ENCODE measurements at places on chromosomes 5 and 9.

DNA sequence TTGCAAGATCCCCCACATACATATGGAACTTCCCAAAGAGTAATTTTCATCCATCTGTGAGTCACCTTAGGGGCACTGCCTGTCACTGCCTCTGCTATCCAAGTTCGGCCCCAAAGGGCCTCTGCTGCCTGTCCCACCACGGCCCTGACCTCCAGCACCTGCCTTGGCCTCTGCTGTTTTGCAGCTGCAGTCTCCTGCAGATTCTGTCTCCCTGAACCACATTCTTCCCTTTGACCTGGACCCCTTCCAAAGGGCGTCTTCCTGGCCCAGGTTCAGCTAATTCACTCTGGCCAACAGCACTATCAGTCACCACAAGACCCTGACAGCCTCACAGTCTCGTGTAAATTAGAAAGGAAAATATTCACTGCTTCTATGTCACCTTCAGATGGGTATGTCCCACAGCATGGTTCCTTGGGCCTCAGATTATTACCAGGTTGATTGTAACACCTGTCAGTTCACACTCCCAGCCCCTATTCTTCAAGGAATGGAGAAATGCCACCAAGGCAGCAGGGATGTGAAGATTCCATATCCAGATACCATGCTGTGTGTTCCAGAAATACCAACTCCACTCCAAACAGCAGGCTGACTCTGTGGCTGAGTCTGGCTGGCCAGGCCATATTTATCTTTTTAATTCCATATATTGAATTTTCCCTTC is 479.3 kb downstream of the ARHGEF28 start:
- no peak for DNase-seq

DNA sequence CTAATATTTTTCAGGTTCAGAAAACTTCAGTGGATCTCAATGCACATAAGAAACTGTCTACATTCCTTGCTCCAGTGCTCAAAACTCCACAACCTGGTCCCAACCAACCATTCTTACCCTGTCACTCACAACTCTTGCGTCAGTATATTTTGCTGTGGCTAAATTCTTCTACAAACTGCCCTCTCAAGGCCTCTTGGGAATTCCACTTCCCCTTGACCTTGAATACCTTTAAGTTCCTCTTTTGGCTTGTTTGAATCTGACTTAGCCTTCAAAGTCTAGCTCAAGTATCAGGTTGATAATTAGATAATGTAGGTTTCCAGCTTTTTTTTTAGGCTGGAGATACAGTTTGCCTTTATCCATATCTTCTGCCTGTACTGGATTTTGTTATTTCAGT is 128.3 kb downstream of the SLF1 start:
- DNase-seq: peak; percentile 24

- DNase-seq: no peak
These were observed 469.0 kb downstream of the CDH9 start for GRCh38 chr5:26569241-26569928.

- no peak for DNase-seq
These were observed 803.0 kb upstream of the ZNF608 start for GRCh38 chr5:125549322-125549911.

GRCh38 chr9:137127301-137128157 is 11.4 kb upstream of the GRIN1 start:
- peak; percentile 64 for DNase-seq

- DNase-seq: no peak
These were observed 386.1 kb upstream of the MPDZ start for GRCh38 chr9:13665418-13666066.

GRCh38 chr5:67879620-67880510 is 335.7 kb upstream of the PIK3R1 start:
- DNase-seq: no peak

- DNase-seq: no peak
These were observed 69.1 kb downstream of the TRPM3 start for GRCh38 chr9:71052287-71052686.

- no peak for DNase-seq
These were observed 104.0 kb downstream of the FSTL4 start for GRCh38 chr5:133508331-133508730.

DNA sequence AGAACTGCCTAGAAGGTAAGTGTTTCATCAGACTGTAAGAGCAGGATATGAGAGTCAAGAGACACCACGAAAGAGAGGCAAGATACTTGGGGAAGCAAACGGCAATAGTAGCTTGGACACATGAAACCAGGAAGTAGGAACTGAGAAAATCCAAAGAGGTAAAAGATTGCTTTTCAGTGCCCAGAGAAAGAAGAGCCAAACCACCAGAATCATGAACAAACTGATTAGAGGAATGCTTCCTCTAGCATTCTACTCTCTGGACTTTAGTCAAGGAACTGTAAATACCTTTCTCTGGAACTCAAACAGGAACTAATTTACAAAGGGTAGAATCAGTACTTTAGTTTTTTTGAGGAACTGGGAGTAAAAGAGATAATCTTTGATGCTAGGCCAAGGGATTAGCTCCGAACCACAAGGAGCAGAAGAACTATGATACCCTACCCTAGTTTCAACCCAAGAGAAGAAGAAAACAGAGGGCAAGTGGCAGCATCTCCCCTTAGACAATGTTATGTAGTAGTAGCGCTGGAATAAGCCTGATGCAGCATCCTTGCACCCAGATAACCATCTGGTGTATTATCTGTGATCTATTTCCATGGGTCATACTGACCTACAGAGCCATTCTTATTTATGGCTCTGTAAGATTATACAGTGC is 41.3 kb downstream of the EFCAB9 start:
- DNase-seq: no peak
